ENCODE measurements at places on chromosomes 5 and 9.

DNA sequence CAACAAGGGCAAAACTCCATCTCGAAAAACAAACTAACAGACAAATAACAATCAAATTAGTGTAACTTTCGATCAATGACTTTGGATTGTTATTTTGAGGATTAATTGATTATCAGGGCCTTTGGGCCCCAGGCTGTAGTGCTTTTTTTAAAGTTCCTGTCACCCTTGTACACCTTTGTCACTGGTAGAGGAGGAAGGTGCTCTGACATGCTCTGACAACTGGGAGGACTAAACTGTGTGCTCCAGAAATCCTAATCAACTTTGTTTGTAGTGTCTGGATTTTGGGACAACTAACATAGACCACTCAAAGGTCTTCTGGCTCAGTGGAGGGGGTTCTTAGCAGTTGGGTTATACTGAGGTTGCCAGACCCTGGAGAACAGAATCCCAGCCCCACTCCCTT is 1.8 kb downstream of the TXN start:
- no peak for DNase-seq

- DNase-seq = no peak
Observed at GRCh38 chr5:135036405-135036804, 2.4 kb upstream of the PITX1 start.

DNA sequence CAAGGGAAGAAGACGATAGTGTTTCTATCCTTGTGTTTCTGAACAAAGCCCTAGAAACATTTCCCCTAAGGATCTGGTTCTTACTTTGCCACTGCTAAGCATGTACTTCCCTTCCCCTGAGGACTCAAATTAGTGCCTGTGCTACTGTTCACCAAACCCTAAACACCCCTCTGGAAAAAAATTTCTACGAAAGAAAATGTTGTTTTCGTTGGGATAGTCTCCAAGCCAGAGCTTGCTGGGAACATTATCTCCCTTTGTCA is 294.6 kb downstream of the BNC2 start:
- no peak for DNase-seq

DNA sequence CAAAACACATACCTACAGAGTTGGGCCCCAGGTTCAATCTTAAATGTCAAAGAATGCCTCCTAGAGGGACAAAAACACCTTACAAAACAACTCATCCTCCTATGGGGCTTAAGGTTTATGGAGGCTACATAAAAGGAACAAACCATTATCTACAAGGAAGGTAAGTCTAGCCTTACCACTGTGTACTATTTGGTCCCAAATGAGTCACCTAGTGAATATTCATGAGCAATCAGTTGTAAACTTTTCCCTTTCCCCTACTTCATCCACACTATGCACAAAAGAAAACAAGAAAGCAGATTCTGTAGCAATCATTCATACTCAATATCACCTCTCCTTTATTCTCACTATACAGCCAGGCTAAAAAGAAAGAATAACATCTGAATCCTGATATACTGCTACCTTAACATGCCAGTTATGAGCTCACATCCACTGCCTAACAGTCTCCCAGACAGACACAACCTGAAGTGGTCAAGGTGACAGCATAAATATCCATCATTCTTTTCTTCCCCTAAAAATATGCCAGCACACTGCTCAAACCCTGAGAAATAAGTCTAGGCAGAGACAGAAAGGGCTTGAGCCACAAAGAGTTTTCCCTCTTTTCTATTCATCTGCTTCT is 6.2 kb downstream of the OXCT1 start:
- no peak for DNase-seq

GRCh38 chr5:64939772-64940510 is 171.2 kb downstream of the CWC27 start:
- DNase-seq = no peak

DNA sequence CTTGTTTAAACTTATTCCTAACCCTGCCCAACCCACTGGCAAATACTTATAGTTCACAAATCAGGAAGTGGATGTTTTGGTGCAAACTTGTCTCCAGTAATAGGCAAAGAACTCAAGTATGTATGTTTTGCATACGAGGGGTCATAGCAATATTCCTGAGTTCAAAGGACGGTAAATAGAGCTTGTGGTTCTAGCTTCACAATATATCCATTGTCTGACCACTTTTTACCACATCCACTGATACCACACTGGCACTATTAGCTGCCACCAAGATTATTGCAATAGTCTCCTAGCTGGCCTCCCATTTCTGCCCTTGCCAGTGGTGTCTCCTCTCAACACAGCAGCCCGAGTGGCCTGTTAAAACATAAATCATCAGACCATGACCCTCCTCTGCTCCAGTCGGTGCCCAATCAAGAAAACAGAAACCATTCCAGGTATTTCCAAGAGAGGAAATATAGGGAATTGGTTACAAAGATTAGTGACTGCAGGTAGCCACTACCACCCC is 17.0 kb downstream of the GRXCR2 start:
- DNase-seq = no peak

DNA sequence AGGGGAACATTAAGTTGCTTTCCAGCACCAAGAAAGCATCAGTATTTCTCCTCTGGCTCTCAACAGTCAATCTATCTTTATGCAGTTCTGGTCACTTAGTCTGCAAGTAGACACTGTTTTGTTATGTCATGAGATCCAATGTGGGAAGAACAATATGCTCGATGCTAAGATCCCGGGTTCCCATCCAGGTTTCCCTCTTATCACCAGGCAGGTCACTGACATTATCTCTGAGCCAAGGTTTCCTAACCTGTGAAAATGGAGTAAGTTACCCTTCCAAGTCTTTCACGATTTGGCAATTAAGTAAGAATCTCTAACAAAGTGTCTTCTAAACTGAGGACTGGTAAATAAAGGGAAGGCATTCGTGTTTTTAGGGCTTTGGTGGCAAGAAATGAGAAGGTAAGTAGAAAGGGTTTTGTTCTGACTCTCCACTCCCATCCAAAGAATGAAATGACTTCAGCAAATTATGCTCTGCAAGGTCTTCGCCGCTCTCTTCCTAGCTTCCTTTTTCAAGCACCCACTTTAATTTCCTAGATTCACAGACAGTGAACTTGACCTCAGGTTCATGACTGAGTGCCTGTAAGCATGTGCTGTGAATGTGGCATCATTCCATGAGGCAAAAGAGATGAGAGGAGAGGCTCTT is 86.4 kb downstream of the DCP2 start:
- DNase-seq = no peak

DNA sequence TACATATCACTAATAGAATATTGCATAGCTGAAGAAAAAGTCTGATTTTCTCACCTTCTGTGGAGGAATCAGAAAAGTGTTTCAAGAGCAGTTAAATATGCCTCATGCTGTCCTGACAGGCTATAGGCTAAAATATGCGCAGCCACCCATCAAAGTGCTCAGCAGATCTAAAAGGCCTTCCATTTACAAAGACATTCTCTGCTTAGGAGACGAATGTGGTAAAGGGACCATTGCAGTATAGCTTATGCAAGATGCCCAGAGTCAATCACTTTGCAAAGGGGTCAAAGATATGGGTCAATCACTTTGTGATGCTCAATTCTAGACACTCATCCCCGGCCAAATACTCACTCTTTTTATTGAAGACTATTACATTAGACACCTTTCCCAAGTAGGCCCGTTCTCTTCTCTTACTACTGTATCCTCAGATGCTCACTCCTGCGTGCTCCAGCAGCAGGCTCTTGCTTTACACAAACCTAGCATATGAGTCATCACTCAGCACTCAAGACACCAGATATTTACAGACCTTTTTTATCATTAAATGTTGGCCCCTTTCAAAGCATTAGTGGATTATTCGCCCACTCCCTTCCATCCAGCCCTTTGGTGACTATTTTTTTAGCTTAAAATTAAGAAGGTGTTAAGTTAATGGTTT is 568.2 kb upstream of the CDH18 start:
- DNase-seq = no peak
